ENCODE measurements at places on chromosomes 16 and 17.

DNA sequence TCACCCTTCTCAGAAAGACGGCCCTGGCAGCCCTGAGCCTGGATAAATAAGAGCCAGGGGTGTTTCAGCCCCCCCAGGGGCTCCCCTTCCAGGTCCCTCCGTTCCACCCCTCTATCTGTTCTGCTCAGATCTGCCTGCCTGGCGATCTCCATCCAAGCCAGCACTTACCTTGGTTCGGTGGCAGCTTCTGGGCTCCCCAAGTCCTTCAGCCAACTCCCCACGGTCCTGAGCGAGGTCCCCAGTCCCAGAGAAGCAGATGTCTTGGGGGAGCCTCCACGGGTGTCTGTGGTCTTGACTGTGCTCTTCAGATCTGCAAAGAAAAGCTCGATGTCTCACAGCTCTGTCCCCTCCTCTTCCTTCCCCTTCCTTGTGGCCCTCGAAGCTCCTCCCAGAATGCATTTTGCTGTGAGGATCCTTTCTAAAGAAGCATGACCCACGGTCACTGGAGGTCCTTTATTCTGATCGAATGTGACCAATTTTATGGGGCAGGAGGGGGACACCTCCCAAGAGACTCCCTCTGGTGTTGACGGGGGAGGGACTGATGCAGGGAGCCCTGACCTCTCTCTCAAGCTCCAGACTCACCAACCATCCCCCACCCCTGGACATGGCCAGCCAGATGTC, at the start of gene PIK3R6:
TSS of gene PIK3R6 (minus strand) at position 314 of the 621 bp plus-strand sequence. CDS start 17,880 bp downstream, outside the sequence.
- H3K4me1 ChIP-seq: no peaks in the 10 kb centered on the region
- no peak within 1 kb of the TSS for H3K4me3 ChIP-seq
- H3K36me3 ChIP-seq: no peaks in the 10 kb centered on the region
- H3K27ac ChIP-seq: no peak within 1 kb of the TSS
- H3K27me3 ChIP-seq: no peaks in the 10 kb centered on the region
- DNase-seq: no peak

GRCh38 chr17:45225964-45226530, 4.4 kb downstream of the FMNL1 start:
- no peak overlapping the region for H3K27ac ChIP-seq
- no peak overlapping the region for H3K4me3 ChIP-seq
- peaks cover 3% of the 10 kb centered on the region for H3K27me3 ChIP-seq
- no peak for DNase-seq
- no peaks in the 10 kb centered on the region for H3K36me3 ChIP-seq

GRCh38 chr16:4846503-4846900, 586 bp downstream of the GLYR1 start:
- H3K27me3 ChIP-seq: no peaks in the 10 kb centered on the region
- no peaks in the 10 kb centered on the region for H3K4me1 ChIP-seq
- peak overlapping the region; percentile 76 for H3K4me3 ChIP-seq
- H3K27ac ChIP-seq: no peak overlapping the region
- H3K36me3 ChIP-seq: peaks cover 7% of the 10 kb centered on the region

DNA sequence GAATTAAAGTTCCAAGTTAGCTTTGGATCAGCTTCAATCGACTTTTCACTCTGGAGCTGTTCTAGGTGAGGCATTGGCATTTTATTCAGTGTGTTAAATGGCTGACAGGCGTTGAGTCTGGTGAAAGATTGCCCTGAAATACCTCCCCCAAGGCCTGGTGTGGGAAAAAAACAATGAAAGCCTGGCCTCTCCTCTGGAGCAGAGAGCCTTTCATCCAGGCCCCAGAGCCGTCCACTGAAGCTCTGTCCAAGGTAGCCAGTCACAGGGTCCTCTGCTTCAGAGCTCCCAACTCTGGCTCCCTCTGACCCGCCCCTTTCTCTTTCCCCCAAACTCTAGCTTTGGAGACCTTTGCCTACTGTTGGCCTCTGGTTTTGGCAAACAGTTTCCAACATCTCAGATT, 123.6 kb upstream of the CRHR1 start:
- H3K27me3 ChIP-seq: no peaks in the 10 kb centered on the region
- no peak overlapping the region for H3K4me3 ChIP-seq
- DNase-seq: no peak
- no peaks in the 10 kb centered on the region for H3K4me1 ChIP-seq
- H3K36me3 ChIP-seq: no peaks in the 10 kb centered on the region

DNA sequence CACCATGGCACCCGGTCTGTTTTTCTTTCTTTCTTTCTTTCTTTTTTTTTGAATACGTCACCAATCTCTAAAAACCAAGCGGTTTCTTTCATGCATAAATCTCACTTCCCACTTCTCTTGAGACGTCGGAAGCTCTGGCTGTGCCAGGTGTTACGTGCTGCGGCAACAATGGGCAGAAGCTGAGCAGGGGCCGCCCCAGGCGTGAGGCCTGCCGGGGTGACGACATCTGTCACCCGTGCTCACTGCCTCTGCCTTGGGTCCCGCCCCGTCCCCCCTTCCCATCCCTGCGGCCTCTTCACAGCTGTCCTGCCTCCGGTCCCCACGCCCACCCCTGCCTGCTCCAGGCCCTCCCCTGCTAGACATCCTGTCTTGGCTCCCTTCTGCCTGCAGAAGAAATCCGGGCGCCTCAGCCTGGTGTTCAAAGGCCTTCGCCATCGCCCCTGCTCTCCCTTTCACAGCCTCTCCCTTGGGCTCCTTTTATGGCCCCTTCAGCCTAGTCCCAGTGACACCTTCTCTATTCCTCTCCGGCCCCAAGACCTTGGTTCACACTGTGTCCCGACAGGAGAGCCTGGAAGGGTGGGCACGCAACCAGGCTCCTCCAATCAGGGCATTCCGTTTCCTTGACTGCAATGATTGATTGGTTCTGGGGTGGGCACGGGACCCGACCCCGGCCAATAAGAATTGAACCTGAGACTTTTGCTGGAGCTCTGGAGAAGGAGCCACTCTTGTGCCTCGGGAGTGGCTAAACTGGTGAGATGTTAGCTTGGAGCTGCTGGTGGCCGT, 4.8 kb downstream of the P2RX1 start:
- DNase-seq: no peak
- H3K36me3 ChIP-seq: no peaks in the 10 kb centered on the region
- H3K27me3 ChIP-seq: no peaks in the 10 kb centered on the region
- H3K4me3 ChIP-seq: no peak overlapping the region
- no peaks in the 10 kb centered on the region for H3K4me1 ChIP-seq

GRCh38 chr16:56929639-56930038, 2.3 kb upstream of the HERPUD1 start:
- no peaks in the 10 kb centered on the region for H3K36me3 ChIP-seq
- no peak for DNase-seq
- no peak overlapping the region for H3K27ac ChIP-seq
- peaks cover 3% of the 10 kb centered on the region for H3K4me1 ChIP-seq
- no peaks in the 10 kb centered on the region for H3K27me3 ChIP-seq

GRCh38 chr16:53498984-53499383, 4.0 kb downstream of the AKTIP start:
- H3K36me3 ChIP-seq: peaks cover 6% of the 10 kb centered on the region
- no peaks in the 10 kb centered on the region for H3K27me3 ChIP-seq
- no peak for DNase-seq
- H3K4me3 ChIP-seq: no peak overlapping the region
- H3K4me1 ChIP-seq: no peaks in the 10 kb centered on the region

DNA sequence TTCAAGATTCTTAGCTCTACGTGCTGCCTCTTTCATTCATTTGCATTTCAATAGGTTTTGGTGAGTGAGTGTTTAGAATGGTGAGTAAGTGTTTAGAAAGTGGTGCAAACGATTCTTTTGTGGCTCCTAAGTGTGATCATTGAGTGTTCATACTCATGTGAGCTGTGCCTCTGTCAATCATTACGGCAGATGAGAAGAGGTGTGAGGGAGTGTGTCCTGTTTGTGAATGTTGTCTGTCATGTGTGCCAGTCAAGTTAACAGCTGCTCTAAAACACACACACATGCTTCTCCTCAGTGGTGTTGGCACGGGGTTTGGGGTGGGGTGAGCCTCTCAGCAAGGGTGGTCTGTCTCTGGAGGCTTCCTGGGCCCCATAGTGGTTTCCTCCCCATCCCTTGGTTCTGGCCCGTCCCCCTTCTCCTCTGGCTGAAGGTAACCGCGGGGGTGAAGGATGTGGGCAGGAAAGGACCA, 11.4 kb downstream of the MYL4 start:
- H3K27ac ChIP-seq: no peak overlapping the region
- no peak overlapping the region for H3K4me3 ChIP-seq
- H3K27me3 ChIP-seq: no peaks in the 10 kb centered on the region
- H3K36me3 ChIP-seq: no peaks in the 10 kb centered on the region
- peaks cover 2% of the 10 kb centered on the region for H3K4me1 ChIP-seq

DNA sequence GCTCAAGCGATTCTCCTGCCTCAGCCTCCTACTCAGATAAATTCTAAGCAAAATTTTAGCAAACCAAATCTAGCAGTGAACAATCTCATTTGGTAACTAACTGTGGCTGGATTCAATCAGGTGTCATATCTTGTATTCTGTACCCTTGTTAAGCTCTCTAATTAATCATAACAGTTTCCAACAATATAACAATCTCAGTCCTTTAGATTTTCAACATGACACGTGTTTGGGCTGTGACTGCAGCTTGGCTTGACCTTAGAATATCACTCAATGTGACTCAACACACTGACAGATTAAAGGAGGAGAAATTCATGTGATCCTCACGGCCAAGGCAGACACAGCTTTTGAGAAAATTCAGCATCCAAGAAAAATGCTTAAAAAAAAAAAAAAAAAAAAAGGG, 133.6 kb downstream of the BANP start:
- no peak overlapping the region for H3K27ac ChIP-seq
- DNase-seq: no peak

- no peaks in the 10 kb centered on the region for H3K4me1 ChIP-seq
- no peak for DNase-seq
Observed at GRCh38 chr17:45949755-45950320, 49.2 kb upstream of the STH start.

DNA sequence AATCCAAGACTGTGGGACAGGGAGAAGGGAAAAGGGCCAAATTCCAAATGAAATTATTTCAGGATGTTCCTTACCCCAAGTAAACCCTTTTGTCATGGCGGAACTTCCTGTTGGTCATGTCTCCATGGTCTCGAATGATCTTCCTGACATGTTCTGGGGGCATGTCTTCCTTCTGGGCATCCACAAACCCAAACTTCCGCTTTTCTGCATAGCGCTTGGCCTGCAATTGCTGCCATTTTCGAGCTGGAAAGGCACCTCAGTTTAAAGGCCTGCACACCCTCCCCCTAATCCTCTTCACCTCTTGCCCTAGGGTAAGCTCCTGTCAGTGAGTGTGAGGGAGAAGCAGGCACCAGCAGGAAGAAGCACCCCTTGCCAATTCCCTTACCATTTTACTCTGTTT, 1.2 kb downstream of the PRPF8 start:
- DNase-seq: no peak
- H3K36me3 ChIP-seq: peaks cover 33% of the 10 kb centered on the region
- H3K4me3 ChIP-seq: no peak overlapping the region
- no peaks in the 10 kb centered on the region for H3K27me3 ChIP-seq

DNA sequence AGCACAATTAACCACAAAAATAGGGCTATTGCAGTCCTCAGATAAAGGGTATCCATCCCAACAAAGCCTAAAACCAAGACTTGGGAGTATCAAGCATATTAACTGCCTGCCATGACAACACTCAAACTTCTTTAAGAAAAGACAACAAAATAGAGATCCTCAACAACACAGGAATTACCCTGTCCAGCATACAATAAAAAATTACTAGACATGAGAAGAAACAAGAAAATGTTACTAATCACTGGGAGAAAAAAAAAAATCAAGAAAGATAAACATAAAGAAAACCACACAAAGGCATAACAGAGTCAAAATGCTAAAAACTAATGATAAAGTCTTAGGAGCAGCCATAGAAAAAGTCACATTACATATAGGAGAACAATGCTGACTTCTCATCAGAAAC, 73.9 kb downstream of the SLC39A11 start:
- no peaks in the 10 kb centered on the region for H3K27me3 ChIP-seq
- no peak for DNase-seq
- no peaks in the 10 kb centered on the region for H3K4me1 ChIP-seq
- no peak overlapping the region for H3K27ac ChIP-seq

DNA sequence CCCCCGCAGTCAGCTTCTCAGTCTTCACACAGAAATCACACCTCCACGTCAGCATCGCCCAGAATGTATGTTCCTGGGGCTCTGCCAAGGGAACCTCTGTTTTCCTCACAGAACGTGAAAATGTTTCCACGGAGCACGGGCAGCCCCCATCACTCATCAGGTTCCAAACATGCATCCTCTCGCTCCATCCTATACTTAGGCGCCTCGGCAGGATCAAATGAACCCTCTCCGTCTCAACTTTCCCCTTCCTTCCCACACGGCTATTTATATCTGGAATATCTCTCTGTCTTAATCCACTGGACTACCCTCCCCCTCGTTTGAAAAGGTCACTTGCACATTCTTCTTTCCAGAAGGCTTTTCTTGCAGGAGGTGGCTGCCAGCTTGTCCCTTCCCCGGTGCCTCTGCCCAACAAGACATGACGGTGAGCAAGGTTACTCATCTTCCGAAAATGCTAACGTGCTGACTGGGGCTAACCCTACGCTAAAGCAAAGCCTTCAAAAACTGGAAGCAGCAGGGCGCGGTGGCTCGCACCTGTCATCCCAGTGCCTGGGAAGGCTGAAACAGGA, 21.6 kb downstream of the NXN start:
- DNase-seq: no peak
- no peaks in the 10 kb centered on the region for H3K4me1 ChIP-seq
- no peak overlapping the region for H3K4me3 ChIP-seq
- H3K36me3 ChIP-seq: no peaks in the 10 kb centered on the region

- no peak overlapping the region for H3K27ac ChIP-seq
- H3K4me1 ChIP-seq: no peaks in the 10 kb centered on the region
- peak overlapping the region; percentile 88 for H3K4me3 ChIP-seq
- H3K27me3 ChIP-seq: no peaks in the 10 kb centered on the region
Observed at GRCh38 chr16:1493746-1494094, 560 bp downstream of the TELO2 start.

- no peak for DNase-seq
- H3K4me3 ChIP-seq: no peak overlapping the region
Observed at GRCh38 chr16:87344165-87344930, 27.2 kb upstream of the C16orf95 start.

DNA sequence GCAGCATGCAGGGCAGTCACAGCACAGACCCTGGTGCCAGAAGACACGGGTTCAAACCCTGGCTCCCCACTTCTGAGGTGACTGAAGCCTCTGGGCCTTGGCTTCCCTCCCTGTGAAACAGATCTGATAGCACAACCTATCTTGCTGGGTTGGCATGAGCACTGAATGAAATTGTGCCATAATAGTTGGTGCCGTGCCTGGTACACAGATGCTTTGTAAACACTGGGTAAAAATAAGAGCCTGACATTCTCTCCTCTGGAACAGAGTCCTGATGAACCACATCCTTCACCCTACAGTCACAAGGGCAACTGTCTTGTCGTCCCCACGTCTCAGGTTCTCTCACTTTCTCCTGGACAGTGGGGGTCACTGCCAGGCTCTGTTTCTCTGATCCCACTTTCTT, 35.7 kb downstream of the NOS2 start:
- no peaks in the 10 kb centered on the region for H3K27me3 ChIP-seq
- DNase-seq: no peak
- no peak overlapping the region for H3K4me3 ChIP-seq
- H3K27ac ChIP-seq: no peak overlapping the region
- H3K4me1 ChIP-seq: no peaks in the 10 kb centered on the region

DNA sequence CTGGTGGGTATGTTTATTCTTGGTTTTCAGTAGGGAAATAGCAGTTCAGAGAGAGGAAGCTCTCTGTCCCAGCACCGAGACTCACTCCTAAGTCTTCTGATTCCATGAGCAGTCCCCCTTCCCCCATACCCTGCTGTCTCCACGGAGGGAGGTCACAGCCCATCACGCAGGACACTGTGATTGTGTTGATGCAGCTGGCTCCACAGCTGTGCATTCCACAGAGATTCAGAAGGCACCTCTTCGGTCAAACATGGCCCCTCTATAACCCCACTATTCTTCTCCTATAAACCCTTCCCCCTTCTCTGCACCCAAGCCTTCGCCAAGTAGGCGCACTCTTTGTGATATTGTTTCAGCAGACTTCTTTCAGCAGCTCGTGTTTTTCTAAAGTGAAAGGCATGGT, 104.3 kb upstream of the HLF start:
- no peaks in the 10 kb centered on the region for H3K36me3 ChIP-seq
- H3K27ac ChIP-seq: no peak overlapping the region
- H3K4me3 ChIP-seq: no peak overlapping the region
- no peak for DNase-seq

All from iPS DF 6.9 (cell line).